Activated CD4-positive, alpha-beta T cell treated with anti-CD3 and anti-CD28 coated beads for 36 hours (primary cell): ENCODE measurements at places on chromosomes 7 and 10. TPM values are rescaled to one million over a fixed set of nuclear protein-coding genes. Genes with fewer than 3 reads are reported as not detected.

The CACNB2 gene
- total RNA-seq, result not detected

The SFMBT2 gene
- total RNA-seq, result 18.0 TPM

DNA sequence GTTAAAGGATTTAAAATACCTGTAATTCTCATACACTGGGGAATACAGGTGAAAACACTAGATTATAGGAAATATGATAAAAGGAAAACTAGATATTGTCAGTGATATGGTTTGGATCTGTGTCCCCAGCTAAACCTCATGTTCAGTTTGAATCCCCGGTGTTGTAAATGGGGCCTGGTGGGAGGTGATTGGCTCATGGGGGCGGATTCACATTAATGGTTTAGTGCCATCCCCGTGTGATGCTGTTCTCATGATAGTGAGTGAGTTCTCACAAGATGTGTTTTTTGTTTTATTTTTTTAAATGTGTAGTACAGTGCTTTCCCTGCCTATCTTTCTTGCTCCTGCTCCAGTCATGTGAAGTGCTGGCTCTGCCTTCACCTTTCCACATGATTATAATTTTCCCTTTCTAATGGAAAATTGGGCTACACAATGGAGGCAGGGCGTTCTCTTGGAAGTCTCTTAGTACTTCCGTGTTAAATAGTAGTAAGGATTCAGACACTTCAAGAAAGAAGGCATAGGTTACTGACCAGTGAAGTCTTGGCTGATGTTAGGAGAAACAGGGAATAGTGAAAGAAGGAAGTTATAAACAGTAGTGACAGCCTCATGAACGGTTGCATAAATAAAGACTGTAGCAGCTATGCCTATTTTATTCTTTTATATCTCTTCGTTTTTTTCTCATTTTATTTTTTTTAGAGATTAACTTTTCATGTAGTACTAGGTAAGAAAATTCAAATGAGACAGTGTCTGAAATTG lies 386.4 kb downstream of the SUGCT start:
- no peaks in the 10 kb centered on the region for H3K4me1 ChIP-seq
- H3K27ac ChIP-seq, result no peak overlapping the region
- no peaks in the 10 kb centered on the region for H3K36me3 ChIP-seq
- DNase-seq, result no peak

The FOXI2 gene
- total RNA-seq, result not detected

GRCh38 chr7:120504386-120504785 lies 231.4 kb downstream of the KCND2 start:
- H3K4me1 ChIP-seq, result no peaks in the 10 kb centered on the region
- no peaks in the 10 kb centered on the region for H3K27me3 ChIP-seq
- H3K27ac ChIP-seq, result no peak overlapping the region
- H3K4me3 ChIP-seq, result no peak overlapping the region
- DNase-seq, result no peak
